ENCODE measurements at places on chromosomes 2 and 18.
A peak's percentile ranks its signal among the peaks of the same experiment; 100 is the strongest.

DNA sequence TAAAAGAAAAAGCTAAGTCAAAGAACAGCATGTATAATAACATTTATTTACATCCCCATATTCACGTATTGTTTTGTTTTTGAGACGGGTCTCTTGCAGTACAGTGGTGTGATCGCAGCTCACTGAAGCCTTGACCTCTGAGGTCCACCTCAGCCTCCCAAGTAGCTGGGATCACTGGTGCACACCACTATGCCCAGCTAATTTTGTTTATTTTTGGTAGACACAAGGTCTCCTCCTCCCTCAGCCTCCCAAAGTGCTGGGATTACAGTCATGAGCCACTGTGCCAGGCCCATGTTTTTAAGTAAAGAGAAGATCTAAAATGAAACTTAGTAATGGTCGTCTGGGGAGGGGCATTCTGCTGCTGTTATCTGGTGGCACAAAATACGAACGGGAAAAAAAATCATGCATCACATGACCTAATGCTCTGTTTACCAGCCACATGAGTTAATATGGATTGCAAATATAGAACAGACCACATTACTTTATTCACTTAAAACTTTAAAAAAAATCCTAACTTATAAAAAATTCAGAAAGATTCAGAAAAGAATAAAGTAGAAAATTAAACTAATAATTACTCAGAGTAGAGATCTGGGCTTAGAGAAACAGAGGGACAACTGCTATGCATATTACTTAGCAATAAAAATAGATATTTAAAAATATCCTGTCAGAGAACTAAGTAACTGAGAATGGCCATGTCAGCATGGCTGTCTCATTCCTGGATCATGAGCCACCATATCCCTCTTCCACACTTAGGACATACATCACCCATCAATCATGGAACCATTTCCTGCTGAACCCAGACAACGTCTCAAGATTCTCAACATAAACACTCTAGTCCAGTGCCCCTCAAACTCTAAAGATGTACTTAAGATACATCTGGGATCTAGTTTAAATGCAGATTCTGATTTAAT lies 7.3 kb downstream of the MMADHC start:
- no peak for DNase-seq

- peak; percentile 12 for DNase-seq
Observed at GRCh38 chr2:143034292-143035074, 94.7 kb upstream of the ARHGAP15 start.

GRCh38 chr18:13397504-13398163 lies 179.1 kb downstream of the LDLRAD4 start:
- no peak for DNase-seq

DNA sequence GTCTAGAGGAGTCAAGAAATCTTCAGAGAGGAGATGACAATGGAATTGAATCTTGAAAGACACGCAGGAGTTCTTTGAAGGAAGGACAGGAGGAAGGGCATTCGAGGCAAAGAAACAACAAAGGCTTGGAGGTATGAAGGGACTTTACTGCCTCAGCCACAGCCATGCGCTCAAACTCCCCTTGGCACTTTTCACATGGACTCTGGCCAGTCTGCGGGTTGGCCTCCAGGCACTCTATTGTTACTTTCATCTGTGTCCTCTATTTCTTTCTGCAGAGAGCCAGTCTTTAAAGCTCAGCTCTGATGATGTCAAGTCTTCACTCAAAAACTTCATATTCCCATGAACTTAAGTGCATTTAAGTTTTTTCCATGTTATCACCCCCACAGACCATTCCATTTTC lies 95.4 kb downstream of the ZAP70 start:
- no peak for DNase-seq

- DNase-seq: no peak
Observed at GRCh38 chr2:129730979-129731378, 248.5 kb upstream of the RAB6C start.

DNA sequence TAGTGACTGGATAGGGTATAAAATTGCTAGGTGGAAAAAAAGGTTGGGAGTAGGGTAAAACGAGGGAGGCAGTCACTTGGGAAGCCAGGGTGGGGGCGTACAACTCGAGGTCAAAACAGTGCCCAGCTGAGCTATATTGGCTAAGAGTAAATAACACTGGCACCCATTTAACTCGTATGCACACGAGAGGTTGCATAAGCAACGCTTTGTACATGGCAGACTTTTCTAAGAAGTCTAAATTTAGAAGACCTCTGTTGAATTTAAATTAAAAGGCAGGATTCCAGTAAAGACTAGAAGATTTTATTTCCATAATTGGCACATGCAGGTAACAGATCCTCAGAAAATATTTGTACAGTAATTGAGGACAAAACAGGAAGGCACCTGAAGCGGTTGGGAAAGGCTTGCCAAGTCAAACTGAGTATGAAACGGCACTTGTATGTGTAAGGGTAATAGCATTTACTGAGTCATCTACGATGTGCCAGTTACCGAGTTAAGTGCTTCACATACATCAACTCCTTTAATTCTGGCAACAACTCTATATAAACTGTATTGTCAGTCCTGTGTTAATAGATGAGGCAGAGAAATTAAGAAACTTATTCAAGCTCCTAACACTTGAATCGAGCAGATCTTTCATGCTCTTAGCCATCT lies 1.4 kb upstream of the MALT1 start:
- no peak for DNase-seq

DNA sequence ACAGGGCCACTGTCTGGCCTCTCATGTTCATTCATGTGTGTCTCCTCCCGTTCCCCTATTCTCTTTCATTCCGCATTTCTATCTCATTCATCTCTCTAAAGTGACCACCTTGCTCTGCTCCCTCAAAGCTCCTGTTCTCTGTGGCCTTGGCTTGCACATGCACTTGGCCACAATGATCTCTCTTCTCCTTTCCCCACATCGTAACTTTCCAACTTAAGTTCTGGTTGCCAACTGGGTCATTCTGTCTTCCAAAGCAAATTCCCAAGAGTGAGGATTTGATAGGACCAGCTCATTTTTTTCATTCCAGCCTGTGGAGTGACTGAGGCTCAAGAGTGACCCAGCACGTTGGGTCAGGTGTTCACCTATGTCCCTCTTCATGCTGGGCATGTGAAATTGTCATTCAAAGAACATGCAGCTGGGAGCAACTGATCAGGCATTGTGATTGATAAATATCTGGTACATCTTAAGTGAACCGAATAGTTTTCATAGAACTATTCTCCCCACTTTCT lies 14.3 kb upstream of the ITGA6 start:
- no peak for DNase-seq

GRCh38 chr2:48508461-48509124 lies 21.4 kb upstream of the STON1 start:
- no peak for DNase-seq

DNA sequence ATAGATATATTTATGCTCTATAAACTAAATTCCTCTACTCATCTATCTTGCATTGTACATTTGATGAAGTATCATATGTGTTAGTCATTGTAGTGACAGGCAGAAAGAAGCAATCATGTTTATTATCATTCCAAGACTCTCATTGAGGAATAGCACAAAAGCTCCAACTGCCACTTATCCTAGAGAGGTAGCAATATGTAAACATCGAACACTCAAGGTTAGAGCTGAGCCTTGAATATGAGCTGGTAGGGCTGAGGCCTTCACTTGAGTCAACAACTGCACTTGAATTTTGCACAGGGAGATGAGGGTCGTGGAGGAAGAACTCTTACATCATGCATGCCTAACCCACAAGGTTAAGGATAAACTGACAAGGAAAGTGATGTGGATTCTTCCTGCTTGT lies 900.9 kb downstream of the CPS1 start:
- DNase-seq: no peak

DNA sequence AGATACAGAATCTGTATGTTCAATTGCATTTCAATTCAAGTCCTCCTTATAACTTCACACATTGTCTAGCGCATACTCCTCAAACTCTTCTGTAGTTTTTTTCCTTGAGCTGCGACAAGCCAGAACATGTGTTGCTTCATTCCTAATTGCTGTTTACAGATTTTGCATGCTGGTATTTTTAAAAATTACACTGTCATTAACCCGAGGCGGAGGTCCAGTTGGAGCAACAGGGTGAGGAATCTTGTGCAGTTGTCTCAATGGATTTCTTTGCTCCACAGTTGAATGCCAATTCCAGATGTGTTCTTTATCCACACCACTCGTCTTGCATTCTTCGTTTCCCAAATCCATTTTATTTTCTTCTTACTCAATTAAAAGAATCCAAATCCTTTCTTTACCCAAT lies 16.4 kb upstream of the SERPINB13 start:
- DNase-seq: no peak

- DNase-seq: no peak
Observed at GRCh38 chr18:58955001-58955400, 90.3 kb downstream of the ZNF532 start.

DNA sequence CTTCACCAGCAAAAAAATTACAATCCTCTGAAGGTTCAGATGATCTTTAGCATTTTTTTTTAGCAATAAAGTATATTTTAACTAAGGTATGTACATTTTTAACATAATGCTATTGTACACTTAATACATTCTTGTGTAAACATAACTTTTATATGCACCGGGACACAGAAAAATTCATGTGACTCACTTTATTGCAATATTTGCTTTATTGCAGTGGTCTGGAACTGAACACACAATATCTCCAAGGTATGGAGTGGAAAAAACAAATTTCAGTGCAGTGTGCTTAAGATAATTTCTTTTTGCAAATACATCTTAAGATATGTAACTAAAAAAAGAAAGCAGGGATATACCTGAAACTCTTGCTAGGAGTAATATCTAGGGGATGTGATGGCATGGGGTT lies 5.1 kb upstream of the TWSG1 start:
- DNase-seq: no peak

GRCh38 chr2:18077231-18077630 lies 198.8 kb downstream of the KCNS3 start:
- DNase-seq: no peak

DNA sequence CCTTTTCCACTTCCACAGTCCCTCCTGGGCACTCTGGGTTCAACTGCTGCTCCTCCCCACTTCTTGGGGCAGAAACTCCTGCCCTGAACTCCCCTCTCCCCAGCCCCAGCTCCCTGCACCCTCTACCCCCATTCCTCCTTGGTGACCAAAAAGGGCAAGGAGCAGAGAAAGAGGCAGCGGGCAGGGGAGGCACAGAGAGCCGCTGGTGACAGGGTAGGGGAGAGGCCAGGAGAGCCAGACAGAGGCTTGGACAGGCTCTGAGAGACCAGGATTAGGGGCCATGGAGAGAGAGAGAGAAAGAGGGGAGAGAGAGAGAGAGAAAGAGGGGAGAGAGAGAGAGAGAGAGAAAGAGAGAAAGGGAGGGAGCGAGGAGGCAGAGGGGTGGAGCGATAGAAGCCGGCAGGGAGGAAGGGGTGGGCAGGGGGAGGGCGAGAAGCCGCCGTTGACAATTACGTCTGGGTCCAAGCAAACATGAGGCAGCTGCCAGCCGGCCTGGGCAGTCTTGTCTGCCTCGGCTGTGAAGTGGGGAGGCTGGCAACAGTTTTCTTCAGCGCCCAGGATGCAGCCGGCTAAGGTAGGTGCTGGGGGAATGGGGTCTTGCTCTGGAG lies at the start of gene KCNIP3:
KCNIP3 (plus strand) TSS at position 468 of the 608 bp plus-strand sequence; CDS start at position 560, 92 bp downstream.
- no peak for DNase-seq

- no peak for DNase-seq
Observed at GRCh38 chr2:150887926-150888325, 373.7 kb downstream of the RBM43 start.

DNA sequence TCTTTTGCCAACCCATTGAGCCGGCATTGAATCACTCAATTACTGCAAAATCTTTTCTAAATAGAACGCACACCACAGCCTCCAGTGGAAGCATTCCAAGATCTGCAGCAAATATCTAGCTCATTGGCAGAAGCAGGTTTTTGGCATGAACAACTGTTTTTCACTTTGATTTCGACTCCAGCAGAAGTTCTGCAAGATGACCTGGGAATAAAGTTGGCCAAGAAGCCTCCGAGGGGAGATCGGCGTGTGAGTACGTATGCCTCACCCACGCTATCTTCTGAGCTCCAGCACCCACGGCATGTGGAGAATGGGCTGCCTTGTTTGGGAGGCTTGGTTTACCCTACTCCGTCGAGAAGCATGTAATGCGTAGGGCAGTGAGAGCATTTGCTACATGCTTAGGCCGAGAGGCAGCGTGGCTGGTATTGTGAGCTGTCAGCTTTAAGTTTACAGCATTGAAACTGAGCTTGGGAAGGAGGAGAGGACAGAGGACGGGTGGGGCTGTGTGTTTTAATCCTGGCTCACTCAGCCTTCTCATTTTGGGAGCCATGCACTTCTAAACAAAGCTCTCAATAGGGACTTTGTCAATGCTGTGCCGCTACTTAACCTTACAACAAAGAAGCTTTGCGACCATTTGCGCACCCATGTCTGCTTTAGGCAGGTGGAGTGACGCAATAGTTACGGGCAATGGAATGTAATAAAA lies 10.5 kb downstream of the PCARE start:
- no peak for DNase-seq

- no peak for DNase-seq
Observed at GRCh38 chr2:63977904-63978303, 41.3 kb downstream of the VPS54 start.

DNA sequence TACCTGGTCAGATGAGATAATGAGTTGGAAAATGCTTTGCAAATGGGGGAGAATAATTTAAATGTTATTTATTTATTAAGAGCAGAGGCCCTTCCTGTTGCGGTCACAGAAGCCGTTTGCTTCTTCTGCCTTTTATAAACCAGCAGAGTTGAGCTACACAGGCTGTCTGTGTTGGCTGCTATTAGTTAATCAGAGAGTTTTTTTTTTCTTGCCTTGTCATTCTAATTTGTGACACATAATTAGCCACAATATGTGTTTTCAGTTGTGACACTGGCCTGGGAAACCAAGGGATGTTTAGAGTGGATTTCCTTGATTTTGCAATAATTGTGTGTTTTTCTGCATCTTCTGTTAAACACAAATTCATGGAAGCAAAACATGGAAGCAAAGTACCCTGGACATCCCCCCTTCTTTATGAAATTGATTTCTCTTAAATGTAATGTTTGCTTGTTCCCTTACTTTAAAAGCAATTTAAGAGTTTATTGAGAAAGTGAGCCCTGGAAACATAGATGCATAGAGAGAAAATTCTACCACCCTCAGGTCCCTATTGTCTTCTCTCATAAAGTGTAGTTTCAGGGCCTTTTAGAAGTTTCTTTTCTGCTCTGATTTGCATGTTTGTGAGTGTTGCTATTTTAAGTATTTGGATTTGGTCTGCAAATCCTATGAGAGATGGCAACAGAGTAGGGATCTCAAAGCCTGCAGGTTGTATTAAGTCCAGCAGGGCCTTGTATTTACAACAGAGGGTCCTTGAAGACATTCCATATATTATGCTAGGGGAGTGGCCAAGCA lies 22.8 kb upstream of the IL37 start:
- no peak for DNase-seq

DNA sequence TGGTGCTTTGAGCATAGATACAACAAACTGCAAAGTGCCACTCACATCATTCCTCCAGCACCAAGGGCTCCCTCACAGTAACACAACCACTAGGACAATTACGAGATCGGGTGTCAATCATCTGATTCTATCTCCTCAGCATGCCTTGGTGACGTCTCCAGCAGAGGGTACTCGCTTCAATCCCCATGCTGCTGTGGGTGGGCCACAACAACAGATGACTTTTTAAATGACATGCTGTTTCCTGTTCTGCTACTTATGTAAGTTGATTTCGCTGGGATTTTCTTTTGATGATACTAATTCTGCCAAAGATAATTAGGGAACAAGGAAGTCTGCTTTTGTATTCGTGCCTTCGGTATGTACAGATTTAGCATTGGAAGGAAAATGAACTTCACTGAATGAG lies 1113.0 kb downstream of the BCL11A start:
- no peak for DNase-seq
